Activated gamma-delta T cell (primary cell): ENCODE measurements at places on chromosomes 12 and 14.

GRCh38 chr12:54997929-54998522 lies 13.5 kb upstream of the TESPA1 start:
- DNase-seq: no peak

GRCh38 chr12:8566525-8566924 lies 25.8 kb upstream of the CLEC4E start:
- DNase-seq: no peak

DNA sequence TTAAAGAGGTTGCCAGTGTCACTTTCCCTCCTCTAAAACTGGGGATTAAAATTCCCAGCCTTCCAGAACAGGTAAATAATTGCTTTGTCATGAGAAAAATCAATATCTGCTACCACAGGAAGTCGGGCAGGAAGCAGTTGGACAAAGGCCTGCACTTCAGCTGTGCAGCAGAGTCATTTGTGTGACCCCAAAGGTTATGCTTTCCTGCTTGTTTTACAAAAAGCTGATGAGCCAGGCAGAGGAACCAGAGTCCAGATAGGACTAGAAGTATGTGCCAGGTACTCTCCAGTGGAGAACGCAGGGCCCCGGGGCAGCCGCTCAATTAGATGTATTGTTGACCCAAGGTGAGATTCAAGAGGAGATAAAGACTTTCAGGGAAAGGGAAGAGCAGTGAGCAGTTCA lies 117.1 kb upstream of the FRMD6 start:
- DNase-seq: no peak

DNA sequence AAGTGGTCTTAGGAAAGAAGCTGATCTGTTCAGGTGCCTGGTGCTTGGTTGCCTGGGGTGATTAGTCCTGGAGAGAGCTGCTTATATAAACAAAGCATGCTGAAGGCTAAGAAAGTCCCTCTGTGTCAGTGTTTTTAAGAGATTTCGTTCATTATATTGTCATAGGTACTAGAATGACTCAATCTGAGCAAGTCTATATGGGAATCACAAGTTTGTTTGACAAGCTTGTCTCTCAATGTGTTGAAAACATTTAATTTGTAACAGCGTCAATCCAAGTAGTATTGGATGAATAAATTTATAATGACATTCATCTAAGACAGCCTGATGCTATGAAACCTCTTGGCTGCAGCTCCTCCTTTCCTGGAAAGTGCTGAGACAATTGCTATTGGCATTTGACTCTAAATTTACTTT lies 256.3 kb downstream of the TMTC2 start:
- no peak for DNase-seq

- DNase-seq: no peak
Observed at GRCh38 chr14:73788701-73789551, 62.7 kb upstream of the PTGR2 start.

DNA sequence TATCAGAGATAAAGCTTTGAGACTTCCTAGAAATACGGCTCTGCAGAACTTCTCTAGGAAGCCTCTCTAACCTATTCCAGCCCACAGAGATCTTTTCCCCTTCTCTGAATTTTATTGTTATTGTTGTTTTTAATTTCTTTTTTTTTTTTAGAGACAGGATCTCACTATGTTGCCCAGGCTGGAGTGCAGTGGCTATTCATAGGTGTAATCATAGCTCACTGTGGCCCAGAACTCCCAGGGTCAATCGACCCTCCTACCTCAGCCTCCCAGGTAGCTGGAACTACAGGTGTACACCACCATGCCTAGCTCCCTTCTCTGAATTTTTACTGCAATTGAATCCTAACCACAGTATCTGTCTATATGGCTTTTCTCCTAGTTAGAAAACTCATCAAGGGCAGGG lies 19.6 kb downstream of the SLC7A8 start:
- DNase-seq: no peak

GRCh38 chr14:37411079-37411735 lies 183.8 kb downstream of the FOXA1 start:
- no peak for DNase-seq

GRCh38 chr12:62802984-62803383 lies 132.0 kb downstream of the PPM1H start:
- DNase-seq: no peak

GRCh38 chr14:105275267-105275946 lies 25.4 kb downstream of the BRF1 start:
- DNase-seq: no peak

GRCh38 chr14:75724414-75725204 lies 63.6 kb downstream of the TTLL5 start:
- no peak for DNase-seq

GRCh38 chr14:29601616-29602015 lies 326.0 kb downstream of the PRKD1 start:
- DNase-seq: no peak

GRCh38 chr14:71739273-71739990 lies 192.8 kb upstream of the RGS6 start:
- DNase-seq: no peak

DNA sequence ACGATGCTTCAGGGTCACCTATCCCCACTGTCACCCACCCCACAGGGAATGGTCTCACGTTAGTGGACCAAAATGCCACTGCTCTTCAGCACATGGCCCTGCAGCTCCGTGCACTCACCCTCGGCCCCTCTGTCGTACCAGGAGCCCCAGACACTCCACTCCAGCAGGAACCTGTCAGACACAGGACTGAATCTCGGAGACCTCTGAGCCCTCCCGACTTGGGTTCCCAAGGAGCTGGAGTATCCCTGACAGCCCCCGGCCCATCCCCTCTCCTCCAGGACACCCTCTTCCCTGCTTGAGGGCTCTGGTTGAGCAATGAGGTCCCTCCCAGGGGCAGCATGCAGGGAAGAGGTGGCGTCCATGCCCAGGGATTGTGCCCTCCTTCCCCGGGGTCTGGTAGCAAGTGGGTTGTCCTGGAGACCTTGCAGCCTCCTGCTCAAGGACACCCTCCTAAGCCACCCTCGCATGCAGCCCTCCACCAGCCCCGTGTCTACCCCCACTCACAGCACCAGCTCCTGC lies 20.4 kb upstream of the LRTM2 start:
- no peak for DNase-seq

DNA sequence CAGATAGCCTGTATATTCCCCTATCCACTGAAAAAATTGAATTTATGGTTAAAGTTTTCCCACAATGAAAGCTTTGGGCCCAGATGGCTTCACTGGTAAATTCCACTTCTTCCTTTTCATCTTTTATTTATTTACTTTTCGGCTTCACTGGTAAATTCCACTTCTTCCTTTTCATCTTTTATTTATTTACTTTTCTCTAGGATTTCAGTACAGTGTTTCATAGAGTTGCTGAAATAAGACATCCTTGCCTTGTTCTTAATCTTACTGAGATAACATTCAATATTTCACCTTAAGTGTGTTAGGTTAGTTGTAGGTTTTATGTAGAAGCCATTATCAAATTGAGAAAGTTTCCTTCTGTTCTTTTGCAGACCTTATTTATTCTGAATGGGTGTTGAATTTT lies 18.9 kb upstream of the KLRG1 start:
- DNase-seq: no peak

DNA sequence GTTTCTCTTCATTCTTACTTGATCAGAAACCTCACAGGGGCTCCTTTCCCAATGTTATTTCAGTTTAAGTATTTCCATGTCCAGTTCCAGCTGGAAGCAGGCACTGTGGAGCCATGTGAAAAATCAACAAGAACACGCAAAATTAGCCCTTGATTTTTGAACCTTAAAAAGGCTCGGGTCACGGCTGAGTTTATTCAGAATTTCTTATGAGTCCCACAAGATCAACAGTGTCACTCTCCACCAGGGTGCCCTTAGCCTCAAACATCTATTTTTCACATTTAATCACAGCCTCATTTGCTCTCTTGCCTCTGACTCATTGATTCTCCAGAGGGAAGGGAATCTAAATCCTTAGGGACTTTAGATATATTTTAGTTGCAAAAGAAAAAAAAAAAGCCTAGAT lies 157.7 kb upstream of the AVPR1A start:
- no peak for DNase-seq

GRCh38 chr12:113934946-113935345 lies 31.2 kb downstream of the RBM19 start:
- DNase-seq: no peak

- no peak for DNase-seq
Observed at GRCh38 chr12:88381466-88381865, 198.8 kb downstream of the KITLG start.

DNA sequence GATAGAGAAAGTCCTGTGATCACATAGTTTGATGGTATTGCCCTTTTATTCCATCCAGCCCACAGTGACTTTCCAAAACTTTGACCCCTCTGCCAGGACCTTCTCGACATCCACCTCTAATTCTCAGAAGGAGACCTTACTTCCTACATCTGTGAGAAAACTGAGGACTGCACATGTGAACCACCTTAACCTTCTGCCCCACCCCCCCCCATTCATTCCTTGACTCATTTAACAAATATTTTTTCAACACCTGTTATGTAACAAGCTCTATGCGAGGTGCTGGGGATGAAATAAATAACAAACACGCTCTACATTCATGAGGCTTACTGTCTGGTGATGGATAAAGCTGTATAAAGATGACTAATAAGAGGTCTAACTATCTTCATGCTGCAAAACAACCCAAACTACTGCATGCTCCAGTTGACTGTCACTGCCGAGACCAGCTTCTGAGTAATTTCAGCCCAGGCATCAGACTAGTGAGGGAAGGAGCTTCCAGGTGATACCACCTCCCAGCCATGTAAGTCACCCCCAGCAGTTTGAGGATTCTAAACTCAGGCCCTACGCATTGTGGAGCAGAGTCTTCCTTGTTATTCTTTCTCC lies 1.9 kb upstream of the HAL start:
- DNase-seq: no peak

GRCh38 chr14:58631732-58632131 lies 6.0 kb upstream of the DACT1 start:
- DNase-seq: no peak

DNA sequence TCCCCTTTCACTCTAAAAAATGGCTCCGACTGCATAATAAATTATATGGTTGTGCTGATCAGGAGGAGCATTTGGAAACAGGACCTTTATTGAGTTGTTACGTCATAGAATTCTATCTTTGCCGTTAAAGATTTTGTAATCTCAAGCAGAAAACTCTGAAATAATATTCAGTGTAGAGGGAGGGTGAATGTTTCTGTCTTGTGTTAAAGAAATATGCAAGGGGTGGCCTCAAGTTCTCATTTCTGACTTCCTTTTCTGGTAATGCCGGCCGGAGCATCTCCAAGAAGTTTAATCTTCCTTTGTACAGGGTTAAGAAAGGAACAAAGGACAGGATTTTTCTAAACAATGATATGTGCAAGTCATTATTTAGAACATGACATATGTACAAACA lies 165.1 kb downstream of the SLC38A4 start:
- no peak for DNase-seq

DNA sequence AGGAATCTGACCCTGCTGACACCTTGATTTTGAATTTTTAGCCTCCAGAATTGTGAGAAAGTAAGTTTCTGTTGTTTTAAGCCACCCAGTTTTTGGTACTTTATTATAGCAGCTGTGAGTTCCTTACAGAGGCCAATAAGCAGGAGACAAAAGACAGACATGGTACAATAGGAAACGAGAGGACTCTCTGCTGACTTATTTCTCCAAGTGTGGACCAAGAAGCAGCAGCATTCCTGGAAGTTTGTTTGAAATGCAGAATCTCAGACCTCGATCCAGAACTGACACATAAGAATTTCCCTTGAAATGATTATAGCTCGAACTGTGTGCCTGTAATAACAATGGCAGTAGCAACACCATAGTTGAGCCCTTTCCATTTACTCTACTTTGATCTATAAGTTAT lies 31.9 kb upstream of the LUM start:
- DNase-seq: no peak

- no peak for DNase-seq
Observed at GRCh38 chr14:66119606-66120231, 366.5 kb upstream of the CCDC196 start.

- no peak for DNase-seq
Observed at GRCh38 chr14:58815794-58816193, 178.0 kb downstream of the DACT1 start.

DNA sequence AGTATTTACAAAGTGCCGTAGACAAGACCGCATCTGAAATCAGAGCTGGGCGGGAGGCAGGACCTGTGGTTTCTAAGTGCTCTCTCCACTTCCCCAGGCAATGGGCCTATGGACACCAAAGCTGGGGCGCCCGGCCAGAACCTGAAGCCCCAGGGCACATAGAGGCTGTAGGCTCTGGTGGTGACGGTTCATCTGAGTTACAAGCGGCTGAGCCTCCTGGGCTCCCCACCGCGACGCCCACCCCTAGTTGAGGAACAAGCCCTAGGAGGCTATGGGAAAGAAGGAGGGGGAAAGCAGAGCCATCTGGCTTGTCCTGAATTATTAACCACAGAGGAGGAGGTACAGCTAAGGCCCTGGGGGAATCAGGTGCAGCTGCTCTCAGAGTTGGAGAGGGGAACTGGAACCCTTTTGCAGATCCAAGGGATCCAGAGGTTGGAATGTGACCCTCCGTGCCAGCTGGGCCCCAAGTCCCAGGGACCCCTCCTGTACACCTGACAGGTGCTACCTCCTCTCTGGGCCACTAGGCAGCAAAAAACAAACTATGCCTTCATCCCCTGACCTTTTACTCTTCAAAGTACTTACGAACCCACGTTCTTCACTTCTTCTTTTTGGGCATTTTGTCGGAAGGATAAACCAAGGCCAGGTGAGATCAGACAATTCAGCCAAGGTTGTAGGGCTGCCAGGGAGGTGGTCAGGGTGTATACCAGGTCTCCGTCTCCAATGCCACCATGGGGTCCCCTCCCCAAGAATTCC lies 77.2 kb downstream of the ARL6IP4 start:
- DNase-seq: no peak

- DNase-seq: no peak
Observed at GRCh38 chr12:65892841-65893251, 68.6 kb downstream of the HMGA2 start.

- DNase-seq: no peak
Observed at GRCh38 chr12:6552140-6552551, 3.7 kb downstream of the IFFO1 start.

DNA sequence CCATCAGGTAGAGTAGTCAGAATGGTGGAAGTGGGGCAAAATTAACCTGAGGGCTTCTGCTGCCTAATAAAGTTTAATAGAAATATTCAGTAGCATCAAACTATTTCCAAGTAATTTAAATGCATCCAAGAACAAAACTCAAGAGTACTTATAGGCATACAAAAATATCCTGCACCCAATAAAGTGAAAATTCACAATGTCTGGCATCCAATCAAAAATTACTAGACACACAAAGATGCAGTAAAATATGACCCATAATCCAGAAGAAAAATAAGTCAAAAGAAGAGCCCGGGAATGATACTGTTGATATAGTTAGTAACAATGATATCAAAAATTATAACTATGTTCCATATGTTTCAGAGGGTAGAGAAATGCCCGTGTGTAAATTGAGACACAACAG lies 95.3 kb downstream of the TMEM117 start:
- no peak for DNase-seq

- DNase-seq: no peak
Observed at GRCh38 chr12:67531501-67531900, 117.0 kb upstream of the DYRK2 start.

DNA sequence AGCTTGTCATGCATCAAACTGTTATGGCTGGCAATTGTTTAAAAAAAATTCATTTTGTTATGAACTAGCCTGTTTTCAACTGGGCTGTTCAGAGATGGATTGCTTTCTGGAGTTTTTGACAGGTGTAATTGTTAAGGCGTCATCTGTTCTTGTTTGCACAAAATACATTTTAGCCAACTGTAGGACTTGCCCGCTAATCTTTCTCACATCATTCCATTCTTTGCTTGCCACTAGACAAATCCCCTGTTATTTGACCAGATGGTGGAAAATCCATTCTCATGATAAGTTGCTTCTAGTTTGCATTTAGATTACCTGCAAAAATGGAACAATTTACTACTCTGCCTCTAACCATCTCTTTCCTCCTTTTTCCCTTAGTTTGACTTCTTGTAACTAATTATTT lies 114.3 kb downstream of the NPAS3 start:
- no peak for DNase-seq
